ENCODE measurements at places on chromosomes 6 and 20. TPM values are rescaled to one million over a fixed set of nuclear protein-coding genes. Genes with fewer than 3 reads are reported as not detected.

GRCh38 chr6:45930420-45931040 is 85.1 kb downstream of the CLIC5 start:
- DNase-seq: peak; percentile 89

DNA sequence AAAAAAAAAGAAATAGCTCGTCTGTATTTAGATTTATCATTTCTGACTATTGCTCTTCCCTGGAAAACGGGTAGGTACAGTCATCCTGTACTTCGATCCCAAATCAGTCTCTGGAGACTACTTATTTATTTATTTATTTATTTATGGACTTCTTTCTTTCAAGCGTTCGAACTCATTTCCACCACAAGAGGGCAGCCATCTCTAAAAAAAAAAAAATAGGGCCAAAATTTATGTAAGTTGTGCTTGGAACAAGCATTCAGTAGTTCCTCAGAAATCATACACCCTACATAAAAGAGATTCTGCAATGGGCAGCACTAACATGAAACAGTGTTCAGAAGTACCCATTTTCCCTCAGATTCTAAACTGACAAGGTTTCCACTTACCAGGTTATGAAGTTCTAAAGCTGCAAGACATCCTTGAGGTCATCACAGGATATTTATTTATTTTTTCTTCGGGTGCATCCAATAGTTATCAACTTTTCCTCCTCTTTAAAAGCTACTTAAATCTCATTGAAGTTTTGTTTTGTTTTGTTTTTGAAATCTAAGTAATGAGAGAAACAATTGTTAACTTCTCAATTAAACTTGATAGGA is 1.9 kb upstream of the BMP2 start:
- DNase-seq: no peak

The BMP6 gene
- total RNA-seq: 0.71 TPM

DNA sequence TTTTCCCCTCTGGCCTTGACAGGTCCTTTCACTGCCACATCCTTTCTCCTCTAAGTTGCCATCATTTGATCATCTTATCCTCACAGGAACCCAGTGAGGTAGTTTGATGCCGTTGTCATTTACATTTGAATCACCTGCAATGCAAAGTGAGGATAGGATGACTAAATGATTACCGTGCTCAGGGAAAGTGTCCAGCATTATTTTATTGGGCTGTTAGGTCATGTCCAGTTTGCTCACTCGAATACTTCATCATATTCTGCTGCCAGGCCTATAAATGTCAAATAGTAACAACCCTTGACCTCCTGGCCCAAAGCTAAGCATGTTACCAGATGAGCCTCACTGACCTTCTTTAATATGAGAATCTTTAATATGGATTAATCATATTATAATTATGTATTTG is 1068.7 kb upstream of the FLRT3 start:
- DNase-seq: no peak

DNA sequence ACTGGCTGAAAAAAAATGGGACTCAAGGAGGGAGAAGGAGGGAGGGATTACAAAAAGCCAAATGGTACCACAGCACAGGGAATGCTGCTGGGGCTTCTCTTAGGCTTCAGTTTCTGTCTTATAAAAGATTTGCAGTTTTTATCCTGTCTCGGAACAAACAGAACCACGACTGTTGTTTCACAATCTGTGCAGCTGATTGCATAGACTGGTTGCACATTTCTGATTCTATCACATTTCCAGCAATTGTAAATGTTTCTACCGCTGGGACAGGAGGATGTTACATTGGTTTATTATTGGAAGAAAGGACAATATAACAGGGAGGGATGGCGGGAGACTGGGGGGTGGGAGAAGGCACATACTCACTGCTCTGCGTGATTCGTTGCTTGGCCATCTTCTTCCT is 73.5 kb upstream of the ARID1B start:
- no peak for DNase-seq

DNA sequence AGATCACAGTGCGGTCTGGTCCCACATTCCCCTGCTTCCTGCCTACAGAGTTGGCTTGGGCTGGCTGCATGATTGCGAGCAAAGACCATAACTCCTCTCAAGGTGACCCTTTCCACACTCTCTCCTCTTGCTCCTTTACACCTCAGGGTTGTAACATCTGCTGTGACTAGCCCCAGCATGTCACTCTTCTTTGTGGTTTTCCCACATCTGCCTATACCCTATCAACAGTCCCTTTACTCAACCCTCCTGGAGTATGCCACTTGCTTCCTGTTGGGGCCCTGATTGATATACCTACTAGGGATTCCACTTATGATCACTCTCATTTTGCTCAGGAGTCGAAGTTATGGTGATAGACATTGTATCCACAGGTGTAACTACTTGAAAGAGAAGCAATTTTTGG is 58.9 kb upstream of the SGK1 start:
- no peak for DNase-seq
